ENCODE measurements at places on chromosomes 4 and X.

DNA sequence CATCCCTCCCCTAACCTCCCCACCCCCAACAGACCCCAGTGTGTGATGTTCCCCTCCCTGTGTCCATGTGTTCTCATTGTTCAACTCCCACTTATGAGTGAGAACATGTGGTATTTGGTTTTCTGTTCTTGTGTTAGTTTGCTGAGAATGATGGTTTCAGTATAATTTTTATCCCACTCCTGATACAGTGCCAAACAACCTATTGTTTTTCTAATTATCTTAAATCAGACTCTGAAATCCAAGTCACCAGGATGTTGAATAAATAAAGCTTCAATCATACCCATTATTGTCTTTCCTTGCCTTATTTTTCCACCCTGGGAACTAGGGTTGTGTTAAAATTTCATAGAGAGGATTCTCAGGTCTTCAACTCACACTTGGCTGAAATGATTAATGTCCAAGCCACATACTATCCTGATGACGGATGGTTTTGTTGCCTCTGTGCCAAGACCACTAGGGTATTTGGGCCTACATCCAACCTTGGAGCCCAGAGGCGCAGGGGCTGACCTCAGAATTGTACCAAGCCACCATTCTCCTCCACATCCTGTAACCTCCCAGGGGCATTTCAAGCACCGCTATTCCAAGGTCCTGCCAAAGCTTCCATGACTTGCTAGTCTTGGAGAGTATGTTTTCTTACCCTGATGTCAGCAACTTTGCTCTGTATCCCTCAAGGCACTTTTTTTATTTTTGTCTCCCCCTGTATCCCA lies 332.4 kb downstream of the ARHGAP24 start:
- DNase-seq: no peak

GRCh38 chr4:156326246-156326645 lies 372.6 kb upstream of the CTSO start:
- DNase-seq: no peak

- no peak for DNase-seq
Observed at GRCh38 chr4:1608821-1609500, 75.2 kb downstream of the FAM53A start.

- no peak for DNase-seq
Observed at GRCh38 chr4:115852767-115853091, 739.3 kb upstream of the NDST4 start.

DNA sequence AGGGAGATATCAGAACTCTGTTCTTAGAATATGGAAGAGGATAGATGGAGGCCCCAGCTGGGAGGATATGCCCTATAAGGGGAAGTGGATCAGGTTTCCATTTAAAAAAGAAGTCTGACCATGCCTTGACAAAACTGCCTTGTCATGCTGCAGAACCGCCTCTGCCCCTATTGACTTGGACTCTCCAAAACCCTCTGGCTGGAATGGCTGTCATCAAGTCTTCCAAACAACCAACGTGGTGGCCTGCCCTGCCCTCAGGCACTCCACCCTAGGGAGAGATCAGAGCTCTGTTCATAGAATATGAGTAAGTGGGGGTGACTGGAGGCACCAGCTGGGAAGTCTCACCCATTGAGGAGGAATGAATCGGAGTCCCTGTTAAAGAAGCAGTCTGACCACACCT lies 114.9 kb downstream of the VSIG4 start:
- DNase-seq: no peak

- DNase-seq: peak; percentile 16
Observed at GRCh38 chrX:51395810-51396728, 63.4 kb downstream of the NUDT10 start.

- no peak for DNase-seq
Observed at GRCh38 chr4:101347267-101347556, at the start of gene PPP3CA. PPP3CA (minus strand) TSS chr4:101347526.

GRCh38 chr4:25767877-25768725 lies 94.7 kb downstream of the SEL1L3 start:
- no peak for DNase-seq

DNA sequence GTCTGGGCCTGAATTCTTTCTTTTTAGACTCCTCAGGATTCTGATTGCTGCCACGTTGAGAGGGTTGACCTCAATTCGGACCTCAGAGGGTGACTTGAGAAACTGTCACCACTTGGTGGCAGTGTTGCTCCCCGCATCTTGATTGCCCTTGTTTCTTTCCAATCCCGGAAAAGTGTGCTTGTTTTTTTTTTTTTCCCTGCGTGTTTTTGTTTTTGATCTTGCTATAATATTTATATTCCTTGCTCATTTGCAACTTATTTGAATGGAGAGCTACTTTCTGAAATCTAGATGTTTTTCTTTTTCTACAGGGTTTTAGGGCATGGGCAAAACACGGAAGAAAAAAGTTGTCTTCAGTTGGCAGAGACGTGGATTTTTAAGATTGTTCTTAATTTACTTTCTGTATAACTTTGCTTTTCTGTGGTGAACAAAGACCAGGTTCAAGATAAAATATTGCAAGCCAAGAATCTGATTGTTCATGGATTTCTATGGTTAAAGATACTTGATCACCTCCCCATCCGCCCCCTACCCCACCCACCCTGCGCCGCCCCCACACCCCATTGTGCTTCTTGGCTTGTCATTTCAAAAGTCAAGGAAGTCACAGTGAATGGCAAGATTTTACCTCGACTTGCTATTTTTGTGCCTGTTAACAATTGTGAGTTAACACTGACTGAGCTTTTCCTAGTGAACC lies 102.0 kb downstream of the PTTG2 start:
- peak; percentile 41 for DNase-seq

GRCh38 chr4:6340446-6341015 lies 70.9 kb downstream of the WFS1 start:
- no peak for DNase-seq

- DNase-seq: no peak
Observed at GRCh38 chr4:188960411-188961093, 821.3 kb downstream of the TRIML1 start.

GRCh38 chr4:3218824-3219760 lies 29.9 kb upstream of the MSANTD1 start:
- no peak for DNase-seq

GRCh38 chrX:53481816-53482465 lies 47.8 kb upstream of the HSD17B10 start:
- DNase-seq: peak; percentile 5

- no peak for DNase-seq
Observed at GRCh38 chr4:33886356-33886755, 2358.0 kb downstream of the ARAP2 start.

GRCh38 chr4:20194123-20195013 lies 57.3 kb upstream of the SLIT2 start:
- DNase-seq: no peak

DNA sequence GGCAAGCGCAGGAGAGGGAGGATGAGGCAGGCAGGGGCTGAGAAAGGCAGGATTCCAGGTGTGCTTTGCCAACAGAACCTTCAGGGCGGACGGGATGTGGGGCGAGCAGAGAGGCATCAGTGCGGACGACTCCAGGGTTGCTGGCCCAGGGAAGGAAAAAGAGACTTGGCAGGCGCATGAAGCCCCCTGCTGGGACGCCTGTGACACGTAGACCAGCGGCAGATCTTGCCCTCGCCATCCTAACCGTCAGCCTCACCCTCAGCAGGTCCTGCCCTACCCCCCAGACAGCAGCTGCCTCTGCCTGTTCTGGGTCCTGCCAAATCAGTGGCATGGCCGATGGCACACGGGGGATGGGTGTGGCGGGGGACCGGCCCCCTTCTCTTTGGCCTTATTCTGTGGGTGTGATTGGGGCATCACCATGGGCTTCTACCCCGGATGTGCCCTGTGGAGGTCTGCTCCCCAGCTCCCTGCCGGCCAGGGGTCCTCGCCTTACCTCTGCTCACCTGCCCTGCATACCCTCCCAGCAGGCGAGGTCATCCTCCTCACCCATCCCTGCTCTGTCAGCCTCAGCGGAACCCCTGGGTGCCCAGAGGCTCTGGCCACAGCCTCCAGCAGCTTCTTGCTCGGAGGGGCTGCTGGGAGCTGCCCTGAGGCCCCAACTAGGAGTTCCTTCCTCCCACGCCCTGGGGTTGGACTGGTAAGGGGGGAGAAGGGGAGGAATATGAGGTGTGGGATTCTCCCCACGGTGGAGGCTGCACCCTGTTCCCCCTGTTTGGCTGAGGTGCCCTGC lies 2.9 kb upstream of the SH3BP2 start:
- no peak for DNase-seq

GRCh38 chr4:174036111-174036510 lies 247.4 kb downstream of the FBXO8 start:
- DNase-seq: no peak

DNA sequence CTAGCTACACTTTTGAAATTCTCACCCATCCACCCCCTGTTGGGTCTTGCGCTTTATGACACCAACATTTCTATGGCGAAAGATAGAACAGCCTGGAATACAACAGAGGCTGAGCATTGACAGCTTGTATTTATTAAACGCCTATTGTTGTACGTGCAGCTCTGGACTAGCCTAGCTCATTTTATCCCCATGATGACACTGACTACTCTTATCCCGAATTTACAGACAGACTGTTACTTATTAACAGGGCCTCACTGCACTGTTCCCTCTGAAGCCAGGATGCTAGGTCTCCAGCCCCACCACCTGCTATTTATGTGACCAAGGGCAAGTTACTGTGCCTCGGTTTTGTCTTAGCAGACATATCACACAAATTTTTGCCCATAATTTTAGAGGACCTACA lies 1.0 kb upstream of the RFC1 start:
- DNase-seq: no peak

- DNase-seq: no peak
Observed at GRCh38 chr4:47118192-47118929, 87.0 kb downstream of the GABRB1 start.

DNA sequence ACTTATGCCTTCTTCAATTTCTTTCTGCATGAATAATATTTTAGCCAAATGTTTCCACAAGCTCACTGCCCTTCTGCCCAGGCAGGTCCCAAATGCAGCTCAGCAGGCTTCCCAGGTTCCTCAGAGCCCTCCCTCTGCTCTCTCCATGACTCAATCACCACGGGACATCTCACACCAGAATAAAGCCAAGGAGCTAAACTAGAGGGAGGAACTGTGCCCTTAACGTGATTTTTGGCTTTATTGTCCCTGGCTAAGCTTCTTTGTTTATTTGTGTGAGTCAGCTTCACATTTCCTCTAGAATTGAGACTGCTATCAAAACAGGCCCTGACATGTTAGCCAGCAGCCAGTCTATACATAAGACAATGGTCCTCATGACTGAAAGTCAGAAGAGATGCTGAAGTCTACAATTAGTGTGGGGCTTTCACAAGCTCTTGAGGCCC lies 186.4 kb upstream of the GALNT7 start:
- no peak for DNase-seq

- no peak for DNase-seq
Observed at GRCh38 chrX:109281483-109282275, 200.2 kb downstream of the GUCY2F start.

DNA sequence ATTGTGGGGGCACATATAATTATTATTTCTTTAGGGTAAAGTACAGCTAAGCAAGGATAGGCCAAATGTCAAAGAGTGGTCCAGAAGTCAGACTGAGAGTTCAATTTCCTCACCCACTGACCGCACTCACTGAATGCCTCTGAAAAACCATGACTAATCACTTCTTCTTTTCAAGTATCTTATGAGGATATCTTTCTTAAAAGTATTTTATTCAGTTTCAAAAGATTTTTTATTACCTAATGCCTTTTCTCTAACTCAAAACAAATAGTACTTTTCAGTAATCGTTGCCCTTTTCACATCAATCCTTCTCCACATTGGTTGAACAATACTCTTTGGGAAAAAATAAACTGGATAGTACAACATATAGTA lies 61.7 kb upstream of the CAMK2D start:
- no peak for DNase-seq

DNA sequence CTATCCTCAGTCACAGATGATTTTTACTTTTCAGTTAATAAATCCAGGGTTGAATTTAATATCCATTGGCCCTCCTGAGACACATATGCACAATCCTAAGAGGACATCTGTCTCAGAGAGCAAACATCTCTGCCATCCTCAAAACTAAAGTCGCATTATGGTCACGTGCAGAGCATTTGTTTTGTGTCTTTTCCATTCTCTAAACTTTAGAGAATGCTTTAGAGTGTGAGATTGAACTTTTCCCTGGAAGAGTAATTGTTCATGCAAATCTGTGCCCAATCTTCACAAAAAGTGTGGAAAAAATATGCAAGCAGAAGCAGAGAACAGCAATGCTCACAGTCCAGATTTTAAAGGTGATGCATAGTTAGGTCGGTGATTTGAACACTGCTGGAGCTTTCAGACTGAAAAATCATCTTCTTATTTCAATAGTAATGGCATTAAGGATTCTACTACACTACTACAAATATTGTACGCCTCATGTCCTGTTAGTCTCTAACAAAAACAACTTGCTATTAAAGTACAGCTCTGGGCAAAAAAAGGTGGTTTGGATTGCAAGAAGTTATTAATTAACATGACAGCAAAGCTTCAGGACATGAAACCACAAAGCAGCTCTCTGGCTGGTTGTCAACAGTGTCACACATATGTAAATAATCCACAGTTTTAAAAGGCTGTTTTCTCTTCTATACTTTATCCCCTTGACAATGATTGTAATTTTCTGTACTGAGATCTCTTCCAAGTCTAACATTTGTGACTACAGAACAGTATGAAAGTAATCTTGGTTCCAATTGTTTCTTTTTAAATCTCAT lies 19.9 kb downstream of the DCHS2 start:
- DNase-seq: no peak

DNA sequence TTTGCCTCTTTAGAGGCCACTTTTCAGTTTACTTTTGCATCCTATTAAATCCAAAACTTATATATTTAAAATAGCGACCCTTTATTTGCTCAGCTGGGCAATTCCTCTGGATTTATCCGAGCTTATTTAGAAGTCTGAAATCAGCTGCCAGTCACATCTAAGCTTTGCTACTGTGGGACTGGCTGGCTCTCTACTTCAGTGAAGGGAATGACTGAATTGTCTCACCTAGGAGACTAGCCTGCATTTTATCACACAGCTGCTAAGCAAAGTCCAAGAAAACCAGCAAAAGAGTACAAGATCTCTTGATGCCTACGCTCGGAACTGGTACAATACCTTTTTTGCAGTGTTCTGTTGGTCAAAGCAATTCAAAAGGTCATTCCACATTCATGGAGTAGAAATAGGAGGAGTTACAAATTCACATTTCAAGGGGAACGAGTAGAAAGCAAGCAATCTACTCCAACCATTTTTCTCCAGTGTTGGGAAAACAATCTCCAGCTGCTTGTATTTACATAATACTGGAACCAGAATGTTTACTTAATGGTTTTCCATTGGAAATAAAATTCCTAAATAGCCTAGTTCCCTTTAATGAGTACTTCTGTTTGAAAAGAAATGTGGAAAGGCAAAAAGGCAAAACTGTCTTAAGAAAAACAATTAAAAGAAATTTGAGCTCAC lies 160.2 kb downstream of the MAGEB5 start:
- DNase-seq: no peak
